ENCODE measurements at places on chromosomes 16 and 17. TPM values are rescaled to one million over a fixed set of nuclear protein-coding genes. Genes with fewer than 3 reads are reported as not detected.

Gene NIP7
- 55.4 TPM for total RNA-seq

Gene IRF8
- total RNA-seq = not detected

Gene TBX21
- total RNA-seq = not detected

Gene PPM1E
- 0.54 TPM for total RNA-seq

Gene IRX6
- total RNA-seq = not detected

Gene GLOD4
- 59.0 TPM for total RNA-seq

Gene EIF1
- 2,169 TPM for total RNA-seq

Gene KCNJ18
- total RNA-seq = not detected

Gene CDRT15L2
- total RNA-seq = not detected

Gene DNAAF8
- total RNA-seq = 0.56 TPM

Gene FBXO39
- total RNA-seq = 1.7 TPM

Gene CCL5
- not detected for total RNA-seq

Gene CTRB2
- not detected for total RNA-seq

Gene EVPLL
- 0.88 TPM for total RNA-seq

Gene ZFHX3
- 27.4 TPM for total RNA-seq

Gene MYLK3
- not detected for total RNA-seq

Gene SLC38A8
- total RNA-seq = not detected

Gene CMTM2
- not detected for total RNA-seq

Gene SOX8
- total RNA-seq = not detected

Gene TANGO6
- 14.6 TPM for total RNA-seq

Gene C17orf78
- total RNA-seq = not detected

Gene ABCC12
- not detected for total RNA-seq

Gene PIPOX
- total RNA-seq = not detected

Gene TSPOAP1
- total RNA-seq = not detected

Gene GGA2
- total RNA-seq = 22.2 TPM

Gene NGFR
- 0.26 TPM for total RNA-seq

Gene OR3A3
- not detected for total RNA-seq

Gene UTS2R
- total RNA-seq = not detected

Gene GCGR
- total RNA-seq = not detected

Gene GIT1
- total RNA-seq = 49.0 TPM

Gene IGSF6
- not detected for total RNA-seq

Gene CFAP97D1
- not detected for total RNA-seq

Gene TEDC2
- 6.9 TPM for total RNA-seq

Gene KREMEN2
- not detected for total RNA-seq

Gene ELOB
- total RNA-seq = 438 TPM

Gene PIGS
- total RNA-seq = 50.5 TPM

Data from MCF 10A (cell line).